ENCODE measurements at places on chromosomes 7 and 10.

- no peak for DNase-seq
Observed at GRCh38 chr10:95832216-95833041, 75.3 kb upstream of the CC2D2B start.

DNA sequence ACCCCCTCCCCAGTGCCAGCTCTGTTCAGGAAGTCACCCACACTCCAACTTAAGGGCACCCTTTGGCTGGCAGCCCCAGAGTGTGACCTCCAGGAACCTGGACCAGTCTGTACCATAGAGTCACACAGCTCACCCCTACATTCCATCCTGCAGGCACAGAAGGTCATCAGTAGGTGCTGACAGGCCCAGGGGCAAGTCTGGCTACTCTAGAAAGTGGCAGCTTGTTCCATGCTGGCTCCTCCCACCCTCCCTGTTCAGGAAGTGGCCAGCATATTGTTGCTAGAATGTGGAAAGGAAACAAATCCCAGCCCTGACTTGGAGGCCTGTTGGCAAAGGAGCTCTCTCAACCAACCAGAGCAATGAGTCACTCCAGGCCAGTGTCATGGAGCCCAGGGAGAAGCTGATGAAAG is 3.2 kb upstream of the NCOA4 start:
- no peak for DNase-seq

DNA sequence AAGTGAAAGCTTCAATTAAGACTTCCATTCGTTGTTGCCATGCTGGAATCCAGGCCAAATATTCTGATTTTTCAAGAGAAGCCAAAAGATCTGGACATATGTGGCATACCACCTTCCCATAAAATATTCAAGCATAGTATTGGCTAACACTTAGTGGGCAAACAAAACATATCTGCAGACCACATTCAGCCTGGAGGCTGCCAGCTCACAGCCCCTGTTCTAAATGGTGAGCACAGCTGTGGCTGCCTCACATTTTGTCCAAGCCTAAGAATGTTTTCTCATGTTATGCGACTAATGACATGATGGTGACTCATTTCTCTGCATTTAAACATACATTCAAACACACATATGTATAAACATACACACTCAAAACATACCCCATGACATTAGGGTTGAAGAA is 10.6 kb upstream of the CALU start:
- no peak for DNase-seq

DNA sequence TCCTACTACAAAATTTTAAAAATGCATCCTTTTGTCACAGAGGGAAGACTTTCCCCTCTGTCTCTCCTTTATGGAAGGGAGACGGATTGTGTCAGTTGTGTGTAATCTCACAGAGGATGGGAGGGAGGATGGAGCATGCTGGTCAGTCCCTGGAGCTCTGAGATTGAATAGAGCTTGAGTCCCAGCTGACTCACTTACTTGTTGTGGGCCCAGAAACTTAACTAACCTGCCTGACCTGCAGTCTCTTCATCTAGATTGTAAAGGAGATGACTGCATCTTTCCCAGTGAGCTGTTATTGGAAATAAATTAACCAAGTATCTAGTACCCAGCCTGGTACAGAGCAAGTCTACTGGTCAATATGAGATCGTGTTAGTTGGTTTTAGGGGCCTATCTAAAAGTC is 77.9 kb upstream of the ADO start:
- no peak for DNase-seq

GRCh38 chr10:69018613-69019012 is 30.0 kb downstream of the KIFBP start:
- DNase-seq: no peak

- no peak for DNase-seq
Observed at GRCh38 chr10:97200616-97201015, 14.9 kb upstream of the SLIT1 start.

DNA sequence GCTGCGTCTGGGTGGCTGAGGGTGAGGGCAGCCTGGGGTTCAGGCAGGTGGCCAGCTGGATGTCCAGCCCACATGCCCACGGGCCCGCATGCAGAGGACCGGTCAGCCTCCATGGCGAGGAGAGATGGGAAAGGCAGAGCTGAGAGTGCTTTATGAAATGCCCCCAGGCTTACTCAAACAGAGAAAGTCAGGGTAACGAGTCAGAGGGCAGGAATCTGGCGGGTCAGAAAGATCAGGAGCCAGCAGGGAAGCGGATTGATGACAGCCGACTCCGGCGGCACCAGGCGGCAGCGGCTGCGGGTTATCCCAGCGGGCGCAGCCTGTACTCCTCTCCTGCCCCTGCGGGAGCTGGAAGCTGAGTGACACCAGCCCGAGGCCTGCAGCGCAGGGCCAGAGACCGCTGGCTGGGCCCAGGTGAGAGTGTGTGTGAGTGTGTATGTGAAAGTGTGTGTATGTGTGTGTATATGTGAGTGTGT is 13.4 kb downstream of the SLC13A4 start:
- no peak for DNase-seq

DNA sequence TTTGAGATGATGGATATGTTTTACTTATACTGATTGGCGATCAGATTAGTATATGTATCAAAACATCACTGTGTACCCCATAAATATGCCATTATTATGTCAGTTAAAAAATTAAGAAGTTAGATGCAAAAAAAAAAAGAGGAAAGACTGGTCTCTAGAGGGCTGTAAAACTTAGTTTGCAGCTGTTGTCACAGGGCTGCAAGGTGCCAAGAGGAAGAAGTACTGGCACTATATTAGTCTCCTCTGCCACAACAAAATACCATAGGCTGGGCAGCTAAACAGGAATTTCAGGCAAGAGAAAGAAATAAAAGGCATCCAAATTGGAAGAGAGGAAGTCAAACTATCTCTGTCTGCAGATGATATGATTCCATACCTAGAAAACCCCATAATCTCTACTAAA is 177.8 kb upstream of the PLPP4 start:
- DNase-seq: no peak

- no peak for DNase-seq
Observed at GRCh38 chr10:21265622-21266021, 259.9 kb downstream of the SKIDA1 start.
